Natural killer cell treated with Interleukin-12 subunit alpha and Interleukin-12 subunit beta and Interleukin-15 and Interleukin-18, amount 100 ng/mL, for 72 hours (primary cell): ENCODE measurements at places on chromosomes 4 and X.

DNA sequence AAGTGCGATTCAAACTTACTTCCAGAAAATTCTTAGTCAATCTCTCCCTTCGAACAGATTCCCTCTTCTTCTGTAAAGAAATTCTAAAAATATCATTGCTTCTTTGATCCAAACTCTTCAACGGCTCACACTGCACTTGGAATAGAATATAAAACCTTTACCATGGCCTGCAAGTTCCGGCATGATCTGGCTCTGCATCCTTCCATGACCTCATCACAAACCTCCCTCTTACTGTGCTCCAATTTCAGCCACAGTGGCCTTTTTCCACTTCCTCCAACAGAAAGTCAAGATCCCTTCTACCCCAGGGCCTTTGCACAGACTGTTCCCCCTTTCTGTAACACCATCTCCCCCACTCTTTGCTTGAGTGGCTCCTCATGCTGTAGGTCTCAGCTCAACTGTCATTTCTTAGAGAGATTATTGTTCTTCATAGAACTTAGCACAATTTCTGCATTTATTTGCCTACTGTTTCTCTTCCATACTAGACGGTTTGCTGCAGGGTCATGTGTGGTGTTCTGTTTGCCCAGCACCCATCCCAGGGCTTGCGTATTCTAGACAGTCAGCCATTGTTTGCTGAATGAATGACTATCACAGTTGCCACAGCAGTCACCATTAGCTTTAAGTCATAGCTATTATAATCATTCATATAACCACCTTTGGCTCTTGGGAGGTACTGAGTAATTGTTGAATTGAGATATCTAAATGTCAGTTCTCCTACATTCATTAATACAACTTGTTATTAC, 1.9 kb upstream of the STOX2 start:
- H3K27me3 ChIP-seq = peaks cover 38% of the 10 kb centered on the region
- no peak for DNase-seq
- H3K4me1 ChIP-seq = no peaks in the 10 kb centered on the region
- H3K27ac ChIP-seq = no peak overlapping the region

- no peaks in the 10 kb centered on the region for H3K36me3 ChIP-seq
- no peaks in the 10 kb centered on the region for H3K4me1 ChIP-seq
- no peaks in the 10 kb centered on the region for H3K27me3 ChIP-seq
- no peak for DNase-seq
- H3K4me3 ChIP-seq = no peak overlapping the region
Measured at GRCh38 chr4:97643179-97643578, 500.1 kb downstream of the STPG2 start.

DNA sequence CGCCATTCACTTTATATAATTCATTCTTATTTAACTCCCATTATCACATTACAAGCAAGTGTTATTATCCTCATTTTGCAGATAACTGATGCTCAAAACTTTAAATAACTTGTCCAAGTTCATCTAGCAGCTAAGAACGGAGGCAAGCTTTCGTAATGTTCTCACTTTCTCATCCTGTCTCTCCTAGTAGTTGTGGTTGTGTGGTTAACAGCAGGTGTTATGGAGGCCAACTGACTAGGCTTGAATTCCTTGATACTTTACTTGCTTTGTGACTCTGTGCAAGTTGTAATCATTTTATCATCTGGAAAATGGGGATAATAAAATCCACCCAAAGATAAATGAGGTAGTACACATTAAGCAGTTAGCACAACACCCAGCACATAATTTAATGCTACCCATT, 109.9 kb upstream of the PTPN13 start:
- no peak for DNase-seq
- no peak overlapping the region for H3K4me3 ChIP-seq
- H3K27ac ChIP-seq = no peak overlapping the region
- H3K4me1 ChIP-seq = no peaks in the 10 kb centered on the region

DNA sequence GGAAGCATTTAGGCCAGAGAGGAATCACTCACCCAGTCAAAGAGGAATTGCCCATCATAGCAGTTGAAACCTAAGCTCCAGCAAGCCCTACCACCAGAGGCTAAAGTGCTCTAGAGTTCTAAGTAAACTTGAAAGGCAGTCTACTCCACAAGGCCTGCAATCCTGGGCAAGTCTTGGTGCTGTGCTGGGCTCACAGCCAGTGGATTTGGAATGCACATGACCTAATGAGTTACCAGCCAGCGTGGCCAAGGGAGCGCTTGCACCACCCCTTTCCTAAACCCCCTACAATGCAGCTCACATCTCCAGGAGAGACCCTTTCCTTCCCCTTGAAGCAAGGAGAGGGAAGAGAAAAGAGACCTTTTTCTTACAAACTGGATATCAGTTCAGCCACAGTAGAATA, 445.7 kb downstream of the GASK1B start:
- no peaks in the 10 kb centered on the region for H3K4me1 ChIP-seq
- no peak overlapping the region for H3K4me3 ChIP-seq
- no peaks in the 10 kb centered on the region for H3K27me3 ChIP-seq
- no peak for DNase-seq

GRCh38 chr4:23614284-23614892, 275.5 kb downstream of the PPARGC1A start:
- H3K4me3 ChIP-seq = no peak overlapping the region
- H3K36me3 ChIP-seq = no peaks in the 10 kb centered on the region
- H3K27ac ChIP-seq = no peak overlapping the region

GRCh38 chr4:162565730-162566129, 401.9 kb upstream of the FSTL5 start:
- no peak for DNase-seq
- no peak overlapping the region for H3K4me3 ChIP-seq
- H3K27me3 ChIP-seq = no peaks in the 10 kb centered on the region
- H3K4me1 ChIP-seq = no peaks in the 10 kb centered on the region
- no peaks in the 10 kb centered on the region for H3K36me3 ChIP-seq
- H3K27ac ChIP-seq = no peak overlapping the region

GRCh38 chrX:39497702-39498265, 600.0 kb downstream of the BCOR start:
- H3K27me3 ChIP-seq = peaks cover 13% of the 10 kb centered on the region
- H3K27ac ChIP-seq = no peak overlapping the region
- DNase-seq = no peak
- peaks cover 3% of the 10 kb centered on the region for H3K4me1 ChIP-seq

GRCh38 chr4:31104043-31104442, 383.9 kb downstream of the PCDH7 start:
- H3K36me3 ChIP-seq = no peaks in the 10 kb centered on the region
- no peaks in the 10 kb centered on the region for H3K4me1 ChIP-seq
- no peaks in the 10 kb centered on the region for H3K27me3 ChIP-seq
- no peak for DNase-seq
- H3K27ac ChIP-seq = no peak overlapping the region

DNA sequence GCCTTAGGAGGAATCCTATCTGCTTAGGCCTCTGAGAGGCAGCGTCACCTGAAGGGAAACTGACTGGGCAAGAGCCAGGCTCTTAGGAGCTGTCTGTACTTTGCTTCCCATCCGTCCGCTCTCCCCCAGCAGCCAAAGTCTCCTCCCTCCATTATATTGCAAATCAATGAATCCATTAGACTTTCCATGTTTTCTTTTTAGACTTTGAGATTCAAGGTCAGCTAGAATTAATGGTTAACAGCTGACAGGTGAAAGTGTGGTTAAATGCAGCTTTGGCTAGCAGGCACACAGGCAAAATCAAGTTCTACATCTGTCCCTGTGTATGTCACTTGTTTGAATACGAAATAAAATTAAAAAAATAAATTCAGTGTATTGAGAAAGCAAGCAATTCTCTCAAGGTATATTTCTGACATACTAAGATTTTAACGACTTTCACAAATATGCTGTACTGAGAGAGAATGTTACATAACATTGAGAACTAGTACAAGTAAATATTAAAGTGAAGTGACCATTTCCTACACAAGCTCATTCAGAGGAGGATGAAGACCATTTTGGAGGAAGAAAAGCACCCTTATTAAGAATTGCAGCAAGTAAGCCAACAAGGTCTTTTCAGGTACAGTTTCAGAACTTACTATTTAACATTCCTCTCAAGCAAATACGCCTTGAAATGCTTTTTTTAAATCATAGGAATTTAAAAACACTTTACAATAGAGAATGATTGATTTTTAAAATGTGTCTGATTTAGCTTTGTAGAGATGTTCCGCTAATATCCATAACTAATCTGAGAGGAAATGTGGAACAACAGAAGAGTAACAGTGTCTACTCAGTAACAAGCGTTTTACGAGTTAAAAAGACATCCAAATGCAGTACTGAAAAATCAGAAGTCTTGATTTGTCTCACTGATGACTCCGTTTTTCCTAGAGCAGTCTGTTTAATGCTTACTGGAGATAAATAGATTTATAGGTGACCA, at the start of gene F11:
Gene F11, plus strand, starts transcription at position 507 of the 970 bp plus-strand sequence. CDS start 948 bp downstream, outside the sequence.
- no peak for DNase-seq
- no peaks in the 10 kb centered on the region for H3K4me1 ChIP-seq
- peaks cover 27% of the 10 kb centered on the region for H3K27me3 ChIP-seq
- H3K36me3 ChIP-seq = no peaks in the 10 kb centered on the region
- H3K4me3 ChIP-seq = no peak within 1 kb of the TSS

- H3K4me3 ChIP-seq = no peak overlapping the region
- no peaks in the 10 kb centered on the region for H3K27me3 ChIP-seq
- no peak for DNase-seq
- H3K4me1 ChIP-seq = no peaks in the 10 kb centered on the region
Measured at GRCh38 chr4:61356696-61357095, 156.6 kb downstream of the ADGRL3 start.

GRCh38 chr4:162645381-162645780, 481.6 kb upstream of the FSTL5 start:
- no peaks in the 10 kb centered on the region for H3K4me1 ChIP-seq
- H3K36me3 ChIP-seq = no peaks in the 10 kb centered on the region
- H3K27ac ChIP-seq = no peak overlapping the region
- H3K27me3 ChIP-seq = no peaks in the 10 kb centered on the region
- DNase-seq = no peak
- H3K4me3 ChIP-seq = no peak overlapping the region

DNA sequence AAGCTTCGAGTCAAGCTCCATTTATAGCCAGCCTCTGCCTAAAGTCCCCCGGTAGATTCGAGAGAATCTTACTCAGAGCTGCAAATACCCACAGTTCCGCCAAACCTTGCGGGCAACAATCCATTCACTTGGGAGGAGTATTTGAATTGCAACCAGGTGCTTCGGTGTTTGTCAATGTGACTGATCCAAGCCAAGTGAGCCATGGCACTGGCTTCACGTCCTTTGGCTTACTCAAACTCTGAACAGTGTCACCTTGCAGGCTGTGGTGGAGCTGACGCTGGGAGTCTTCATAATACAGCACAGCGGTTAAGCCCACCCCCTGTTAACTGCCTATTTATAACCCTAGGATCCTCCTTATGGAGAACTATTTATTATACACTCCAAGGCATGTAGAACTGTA, 11.2 kb downstream of the CD40LG start:
- H3K4me1 ChIP-seq = peaks cover 22% of the 10 kb centered on the region
- no peak overlapping the region for H3K27ac ChIP-seq
- H3K4me3 ChIP-seq = no peak overlapping the region
- no peak for DNase-seq
- peaks cover 19% of the 10 kb centered on the region for H3K36me3 ChIP-seq

GRCh38 chr4:105257817-105258495, 111.3 kb downstream of the TET2 start:
- H3K27ac ChIP-seq = no peak overlapping the region
- no peak overlapping the region for H3K4me3 ChIP-seq
- DNase-seq = no peak

- peaks cover 8% of the 10 kb centered on the region for H3K27me3 ChIP-seq
- no peaks in the 10 kb centered on the region for H3K4me1 ChIP-seq
- no peak for DNase-seq
- no peak overlapping the region for H3K4me3 ChIP-seq
Measured at GRCh38 chr4:109004418-109004817, 241.6 kb upstream of the ETNPPL start.

DNA sequence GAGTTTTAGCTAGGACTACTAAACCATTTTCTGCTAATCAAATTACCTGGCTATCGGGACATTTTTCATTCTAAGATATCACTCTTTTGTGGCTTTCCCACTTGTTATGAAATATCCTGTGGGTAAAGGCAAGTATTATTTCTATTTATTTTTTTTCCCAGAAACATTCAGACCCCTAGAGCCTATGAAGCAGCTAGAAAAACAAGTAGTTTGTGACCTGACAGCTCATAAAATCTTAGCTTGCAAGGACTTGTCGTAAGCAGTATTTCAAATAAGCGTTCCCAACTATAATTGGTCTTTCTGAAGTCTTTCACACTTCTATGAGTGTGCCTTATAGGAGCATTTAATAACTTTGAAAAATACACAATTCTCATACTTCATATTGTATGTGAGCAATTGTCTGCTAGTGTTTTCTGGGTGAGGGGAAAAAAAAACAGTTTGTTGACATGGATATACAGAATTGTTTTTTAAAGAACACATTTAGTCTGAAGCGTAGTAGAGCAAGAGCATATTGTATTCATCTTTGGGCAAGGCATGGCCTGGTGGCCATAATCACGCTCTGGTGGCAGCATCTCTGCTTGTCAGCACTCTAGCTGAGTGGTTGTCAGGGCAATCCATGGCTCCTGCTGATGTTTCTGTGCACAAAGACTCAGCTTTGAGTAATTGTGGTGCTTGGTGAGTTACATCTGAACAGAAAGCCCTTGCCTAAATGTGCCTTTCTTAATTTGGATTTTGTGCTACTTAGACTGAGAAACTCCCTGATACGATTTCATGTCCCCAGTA, 2.6 kb downstream of the MCUB start:
- no peaks in the 10 kb centered on the region for H3K36me3 ChIP-seq
- H3K4me1 ChIP-seq = peaks cover 23% of the 10 kb centered on the region
- no peak overlapping the region for H3K27ac ChIP-seq
- DNase-seq = no peak
- H3K4me3 ChIP-seq = peak overlapping the region; percentile 86
- H3K27me3 ChIP-seq = no peaks in the 10 kb centered on the region

DNA sequence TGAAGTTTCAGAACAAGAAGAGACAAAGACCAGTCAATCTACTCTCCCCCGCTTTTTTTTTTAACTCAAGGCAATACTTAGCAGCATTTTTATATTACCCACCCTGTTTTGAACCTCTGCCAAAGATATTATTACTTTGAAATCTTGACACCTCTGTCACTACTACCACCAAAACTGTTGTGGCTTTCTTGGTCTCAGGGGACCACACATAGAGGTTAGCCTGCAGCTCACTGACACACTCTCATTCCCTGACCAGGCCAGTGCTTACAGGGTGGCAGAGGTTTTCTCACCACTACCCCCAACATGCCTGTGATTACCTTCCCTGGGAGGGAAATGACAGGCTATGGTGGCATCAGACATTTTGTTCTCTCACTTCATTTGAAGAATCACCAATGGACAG, 137.4 kb upstream of the STIM2 start:
- peaks cover 28% of the 10 kb centered on the region for H3K4me1 ChIP-seq
- peaks cover 4% of the 10 kb centered on the region for H3K36me3 ChIP-seq
- H3K27ac ChIP-seq = peak overlapping the region; percentile 42
- H3K27me3 ChIP-seq = no peaks in the 10 kb centered on the region
- peak; percentile 62 for DNase-seq
- H3K4me3 ChIP-seq = peak overlapping the region; percentile 25

DNA sequence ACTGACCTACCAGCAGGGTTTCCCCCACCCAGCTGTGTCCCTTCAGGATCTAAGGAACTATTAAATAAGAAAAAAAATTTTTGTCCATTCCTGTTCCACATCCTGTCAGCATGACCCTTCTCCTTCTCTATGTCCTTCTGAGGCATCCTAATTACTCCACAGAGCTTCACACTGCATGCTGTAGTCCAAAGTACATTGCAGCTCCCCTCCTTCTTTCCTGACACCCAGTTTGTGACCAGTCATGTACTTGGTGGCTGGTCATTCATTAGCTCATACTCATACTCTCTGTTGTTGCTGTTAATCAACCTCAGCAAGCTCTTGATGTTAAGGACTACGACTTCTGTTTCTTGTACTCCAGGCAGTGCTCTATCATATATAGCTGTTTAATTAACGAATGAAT, 2.4 kb upstream of the EGF start:
- H3K36me3 ChIP-seq = no peaks in the 10 kb centered on the region
- peaks cover 30% of the 10 kb centered on the region for H3K27me3 ChIP-seq
- H3K27ac ChIP-seq = no peak overlapping the region
- H3K4me1 ChIP-seq = no peaks in the 10 kb centered on the region
- H3K4me3 ChIP-seq = no peak overlapping the region
